EH (cell line): ENCODE measurements at places on chromosomes 12 and 14.

DNA sequence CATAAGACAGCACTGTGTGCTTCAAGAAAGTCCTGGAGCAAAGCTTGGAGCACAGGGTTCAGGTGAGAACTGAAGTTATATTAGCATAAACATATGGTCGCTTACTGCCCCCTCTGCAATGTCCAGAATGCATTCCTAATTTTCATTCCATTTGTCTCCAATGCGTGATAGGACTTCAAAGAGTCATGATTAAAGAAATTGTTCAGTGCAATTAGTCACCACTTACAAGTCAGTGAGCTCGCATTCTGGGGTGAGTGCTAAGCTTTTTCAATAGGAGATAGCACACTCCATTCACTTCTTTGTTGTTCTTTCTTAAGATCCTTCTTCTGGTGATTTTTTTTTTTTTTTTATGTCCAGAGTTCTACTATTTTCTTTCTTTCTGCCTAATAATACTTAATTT lies 398.4 kb downstream of the SYT1 start:
- DNase-seq = no peak

GRCh38 chr14:68610251-68610793 lies 182.5 kb downstream of the ZFP36L1 start:
- no peak for DNase-seq

GRCh38 chr12:12272869-12273268 lies 6.0 kb upstream of the LRP6 start:
- DNase-seq = peak; percentile 55

GRCh38 chr12:76260390-76260748 lies 87.8 kb downstream of the BBS10 start:
- peak; percentile 35 for DNase-seq

DNA sequence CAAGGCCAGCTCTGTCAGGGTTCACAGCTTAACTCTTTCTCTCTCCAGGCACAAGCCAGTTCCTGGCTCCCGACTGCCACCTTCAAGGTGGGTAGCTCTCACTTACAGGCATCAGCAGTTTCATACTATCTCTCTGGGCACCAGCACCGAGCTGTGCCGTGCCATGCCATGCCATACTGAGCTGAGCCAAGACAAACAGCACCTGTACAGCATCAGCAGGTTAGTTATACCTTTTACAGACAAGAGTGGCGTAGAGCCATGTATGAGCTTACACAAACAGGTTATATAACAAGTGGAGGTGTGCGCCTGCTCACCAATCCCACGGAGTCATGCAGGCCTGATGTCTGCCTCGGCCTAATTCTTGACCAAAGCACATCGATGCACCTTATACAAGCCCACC lies 1098.7 kb downstream of the AACS start:
- no peak for DNase-seq

GRCh38 chr14:65016471-65016870 lies 29.8 kb downstream of the FNTB start:
- DNase-seq = no peak

DNA sequence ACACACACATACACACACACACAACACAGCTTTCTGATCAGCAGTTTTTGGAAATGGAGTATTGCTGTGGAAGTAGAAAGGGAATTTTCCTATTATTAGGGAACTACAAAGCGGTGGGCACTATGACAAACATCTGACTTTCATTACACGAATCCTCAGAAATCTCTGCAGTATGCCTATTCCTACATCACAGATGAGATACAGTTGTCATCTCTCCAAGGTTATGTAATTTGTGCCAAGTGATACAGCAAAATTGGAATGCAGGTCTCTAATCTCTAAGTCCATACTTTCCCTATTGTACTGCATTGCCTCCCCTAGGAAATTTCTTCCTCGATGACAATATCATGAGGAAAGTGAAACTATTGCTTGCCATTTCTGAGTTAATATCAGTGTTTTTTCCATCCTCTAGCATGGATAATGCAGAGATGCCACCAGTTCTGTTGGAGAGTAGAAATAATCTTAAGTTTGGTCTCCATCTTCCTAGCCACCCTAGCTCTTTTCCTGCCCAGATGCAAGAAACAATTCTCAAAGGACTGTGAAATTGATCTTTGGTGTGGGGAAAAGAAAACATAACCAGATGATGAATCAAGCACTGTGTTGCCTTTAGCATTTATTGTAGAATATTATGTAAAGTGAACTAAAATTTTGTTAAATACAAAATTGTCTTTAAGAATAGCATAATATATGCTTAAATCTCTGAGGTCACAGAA lies 94.7 kb downstream of the ERGIC2 start:
- DNase-seq = peak; percentile 68

DNA sequence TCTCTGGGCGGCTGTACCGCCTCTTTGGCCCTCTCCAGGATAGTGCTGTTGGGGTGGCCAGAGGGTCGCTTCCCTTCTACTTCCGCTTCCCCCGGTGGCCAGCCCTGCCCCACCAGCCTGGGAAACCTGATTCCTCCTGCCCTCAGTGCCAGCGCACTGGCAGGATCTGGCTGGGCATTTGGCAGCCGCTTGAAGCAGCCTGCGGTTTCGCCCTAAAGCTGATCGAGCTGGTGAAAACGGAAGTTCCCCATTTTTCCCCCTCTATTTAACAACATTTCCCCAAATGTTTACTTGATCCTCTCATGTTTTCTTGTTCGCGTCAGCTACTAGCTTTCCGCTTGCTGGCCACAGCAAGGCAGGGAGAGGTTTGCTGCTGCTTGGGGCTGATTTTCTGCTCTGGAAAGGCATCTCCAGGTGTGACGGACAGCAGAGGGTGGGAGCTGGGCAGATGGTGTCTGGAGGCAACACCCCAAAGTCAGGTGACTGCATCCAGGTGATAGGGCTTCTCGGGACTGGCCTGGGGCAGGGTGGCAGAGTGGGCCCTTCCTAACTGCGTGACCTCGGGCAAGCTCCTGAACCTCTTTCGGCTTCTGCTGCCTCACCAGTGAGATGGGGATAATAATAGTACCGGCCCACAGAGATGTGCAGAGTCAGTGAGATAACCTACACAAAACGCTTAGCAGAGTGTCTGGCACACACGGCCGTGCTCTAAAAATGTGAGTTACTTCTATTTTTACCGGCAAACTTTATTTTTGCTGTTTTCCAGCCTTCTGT lies 53.1 kb downstream of the TSPAN9 start:
- DNase-seq = no peak

DNA sequence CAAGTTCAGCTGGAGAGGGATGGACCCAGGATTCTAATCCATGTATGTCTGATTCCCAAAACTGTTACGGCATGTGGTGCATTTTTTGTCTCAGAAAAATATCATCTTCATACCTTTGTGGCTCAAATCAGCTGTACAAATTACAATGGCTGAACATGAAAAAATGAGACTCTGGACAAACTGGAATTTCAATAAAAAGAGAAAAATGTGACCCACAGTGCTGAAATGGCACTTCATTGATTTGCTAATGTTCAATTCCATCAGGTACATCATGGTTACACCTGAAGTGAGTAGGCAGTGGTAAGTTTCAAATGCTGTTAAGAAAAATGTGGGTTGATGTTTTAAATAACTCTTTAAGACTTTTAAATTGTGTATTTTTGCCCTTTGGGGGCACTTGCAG lies 165.6 kb upstream of the CAND1 start:
- no peak for DNase-seq

DNA sequence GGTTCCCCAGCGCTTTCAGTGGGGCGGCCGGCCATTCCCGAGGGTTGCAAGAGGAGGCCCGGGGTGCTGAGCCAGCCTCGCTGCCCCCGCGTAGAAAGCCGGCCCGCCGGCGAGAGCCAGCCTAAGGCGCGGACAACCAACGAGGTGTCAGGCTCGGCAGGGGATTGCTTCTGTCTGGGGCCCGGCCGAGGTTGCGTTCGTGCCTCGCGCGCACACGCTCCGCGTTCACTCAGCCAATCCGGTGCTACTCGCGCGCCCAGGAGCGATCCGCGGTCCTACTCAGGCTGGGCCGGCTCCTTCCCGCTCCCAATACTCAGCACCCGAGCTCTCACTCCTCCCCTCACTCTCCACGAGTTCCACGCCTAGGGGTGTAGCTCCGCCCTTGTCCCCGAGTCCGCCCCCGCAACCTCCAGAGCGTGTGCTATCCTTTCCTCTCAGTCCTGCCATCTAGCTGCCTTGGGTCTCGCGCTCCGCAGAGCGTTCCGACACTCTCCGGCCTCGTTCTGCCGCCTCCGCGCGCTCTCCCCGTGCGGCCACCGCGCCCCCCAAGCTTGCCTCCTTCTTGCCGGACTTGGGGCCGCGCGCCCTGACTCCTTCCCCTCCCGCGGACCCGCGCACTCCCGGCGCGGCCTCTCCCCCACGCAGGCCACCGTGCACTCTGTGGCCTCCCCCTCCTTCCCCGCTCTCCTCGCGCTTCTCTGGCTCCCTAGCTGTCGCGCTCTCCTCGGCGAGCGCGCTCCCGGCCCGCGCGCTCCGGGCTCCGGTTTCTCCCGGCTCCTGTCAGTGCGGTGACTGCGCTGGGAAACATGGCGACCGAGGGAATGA lies at the start of gene GPHN:
GPHN (plus strand) TSS at position 426 of the 825 bp plus-strand sequence.
- DNase-seq = peak; percentile 99

- no peak for DNase-seq
Observed at GRCh38 chr14:68377006-68377405, 415.9 kb downstream of the ZFP36L1 start.

DNA sequence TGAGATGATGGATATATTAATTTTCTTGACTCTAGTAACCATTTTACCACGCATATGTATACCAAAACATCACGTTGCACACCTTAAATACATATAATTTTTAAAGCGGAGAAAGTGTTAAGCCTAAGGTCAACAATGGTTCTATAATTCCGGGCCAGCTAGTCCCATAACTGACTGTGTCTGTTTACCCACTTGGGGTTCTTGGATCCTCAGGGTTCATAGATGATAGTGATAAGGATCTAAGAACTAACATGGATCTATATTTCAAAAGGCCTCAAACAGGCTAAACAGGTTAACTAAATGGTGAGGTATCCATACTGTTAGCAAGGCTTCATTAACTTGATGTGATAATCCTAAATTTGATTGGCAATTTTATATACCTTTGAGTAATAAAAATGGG lies 9.8 kb downstream of the SLC38A1 start:
- no peak for DNase-seq

GRCh38 chr14:57970594-57970993 lies 104.7 kb upstream of the SLC35F4 start:
- no peak for DNase-seq

DNA sequence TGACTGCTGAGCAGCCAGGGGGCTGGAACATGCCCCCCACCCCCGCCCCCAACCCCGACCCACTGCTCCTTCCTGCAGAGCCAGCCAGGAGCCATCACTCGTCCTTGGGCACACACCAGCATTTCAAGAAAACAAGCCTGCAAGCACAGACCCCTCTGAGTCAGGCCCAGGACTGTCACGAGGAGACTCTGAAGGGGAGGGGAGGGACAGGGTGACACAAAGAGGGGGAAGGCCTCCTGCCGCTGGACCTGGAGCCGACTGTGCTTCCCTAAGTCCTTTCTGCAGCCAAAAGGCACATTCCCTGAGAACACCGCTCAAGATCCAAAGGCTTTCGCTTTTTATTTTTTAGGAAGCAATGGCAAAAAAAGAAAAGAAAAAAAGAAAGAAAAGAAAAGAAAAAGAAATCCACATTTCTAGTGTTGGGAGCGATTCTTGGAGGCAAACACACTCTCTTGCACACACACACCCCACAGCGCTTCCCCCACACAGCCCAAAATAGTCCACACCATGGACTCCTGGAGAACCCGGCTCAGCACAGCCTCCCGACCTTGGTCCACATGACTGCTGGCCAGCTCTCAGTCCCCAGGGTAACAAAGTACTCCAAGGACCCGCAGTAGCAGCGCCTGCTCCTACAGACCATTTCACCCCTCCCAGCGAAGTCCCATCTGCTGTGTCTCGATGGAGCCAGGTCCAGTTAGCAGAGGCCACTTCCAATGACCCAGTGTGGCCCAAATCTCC lies 101.7 kb downstream of the DPF3 start:
- DNase-seq = peak; percentile 24
